ENCODE measurements at places on chromosomes 13 and 19.

DNA sequence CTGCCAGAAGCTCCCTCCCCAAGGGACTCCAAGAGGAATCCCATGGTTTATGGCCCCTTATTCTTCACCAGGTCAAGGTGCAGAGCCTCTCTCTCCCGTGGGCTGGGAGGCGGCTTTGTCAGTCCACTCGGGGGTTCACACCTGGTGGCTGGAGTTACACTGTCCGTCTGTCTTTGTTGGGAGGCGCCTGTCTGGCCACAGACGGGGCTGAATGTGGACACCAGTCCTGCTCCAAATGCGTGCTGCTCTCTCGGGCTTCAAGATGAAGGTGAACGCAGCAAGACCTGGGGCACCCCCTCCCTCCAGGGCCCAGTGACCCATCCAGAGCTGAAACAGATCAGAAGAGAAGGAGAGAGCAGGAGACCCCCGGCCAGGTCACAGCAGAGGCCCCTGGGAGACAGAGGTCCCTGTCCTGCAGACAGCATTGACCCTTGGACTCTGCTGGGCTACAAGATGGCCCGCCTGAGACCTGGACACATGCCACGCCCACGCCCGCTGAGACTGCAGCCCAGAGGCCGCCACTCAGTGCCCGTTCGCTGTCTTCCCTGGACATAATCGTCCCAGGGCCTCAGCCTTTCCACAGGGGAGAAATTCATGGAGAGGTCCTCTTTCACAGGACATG is 29.9 kb upstream of the TUBGCP3 start:
- DNase-seq, result no peak

- DNase-seq, result no peak
Observed at GRCh38 chr13:111143865-111144540, 28.9 kb downstream of the ARHGEF7 start.

- DNase-seq, result no peak
Observed at GRCh38 chr13:62356977-62357376, 941.3 kb upstream of the PCDH20 start.

GRCh38 chr19:54477650-54478049 is 4.6 kb upstream of the CDC42EP5 start:
- DNase-seq, result no peak

Data from NK-92 treated with Interleukin-12 subunit alpha and Interleukin-12 subunit beta, amount 100 ng/mL, for 24 hours (cell line).